ENCODE measurements at places on chromosomes 12 and 14.

DNA sequence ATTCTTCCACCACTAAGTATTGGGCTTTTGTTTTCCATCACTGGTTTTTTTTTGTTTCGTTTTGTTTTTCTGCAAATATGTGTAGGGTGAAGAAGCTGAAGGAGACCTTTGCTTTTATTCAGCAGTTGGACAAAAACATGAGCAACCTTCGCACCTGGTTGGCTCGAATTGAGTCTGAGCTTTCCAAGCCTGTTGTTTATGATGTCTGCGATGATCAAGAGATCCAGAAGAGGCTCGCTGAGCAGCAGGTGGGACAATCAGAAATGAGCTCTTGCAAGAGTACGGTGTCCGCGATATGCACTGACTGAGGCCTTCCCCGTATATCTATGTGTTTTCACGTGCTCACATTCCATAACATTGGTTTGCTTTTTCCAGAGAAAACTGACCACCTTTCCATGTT, 91.5 kb downstream of the ESR2 start:
- no peak for DNase-seq

DNA sequence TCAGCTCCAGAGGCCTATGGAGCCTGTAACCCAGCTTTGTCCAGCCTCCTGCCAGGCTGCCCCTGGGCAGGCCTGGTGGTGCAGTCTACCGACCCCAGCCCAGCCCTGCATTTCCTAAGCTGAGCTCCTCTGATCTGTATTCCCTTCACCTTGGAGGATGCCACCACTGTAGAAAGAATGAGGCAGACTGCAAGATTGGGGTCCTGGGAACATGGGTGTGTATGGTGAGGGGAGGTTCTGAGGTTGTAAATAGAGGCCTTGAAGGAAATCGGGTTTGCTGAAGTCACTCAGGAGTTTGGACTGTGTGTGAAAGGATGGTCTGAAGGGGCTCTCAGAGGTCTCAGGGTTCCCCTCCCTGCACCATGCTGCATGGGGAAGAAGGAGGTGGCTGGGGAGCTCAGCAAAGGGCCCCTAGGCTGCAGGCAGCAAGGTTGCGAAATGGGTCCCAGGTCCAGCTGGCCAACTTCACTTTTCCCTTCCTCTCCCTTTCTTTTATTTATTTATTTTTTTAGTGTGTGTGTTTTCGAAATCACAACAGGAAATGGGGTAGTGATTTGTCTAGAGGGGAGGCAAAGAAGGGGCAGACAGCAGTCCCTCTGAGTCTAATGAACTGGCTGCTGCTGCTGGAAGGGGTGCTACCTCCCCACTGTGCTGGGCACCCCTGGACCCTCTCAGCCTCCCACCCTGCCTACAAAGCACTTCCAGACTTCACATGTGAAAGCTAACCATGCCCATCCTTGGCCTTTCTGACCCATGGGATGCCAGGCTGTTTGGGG, 1.2 kb upstream of the LRP1-AS start:
- DNase-seq: no peak

DNA sequence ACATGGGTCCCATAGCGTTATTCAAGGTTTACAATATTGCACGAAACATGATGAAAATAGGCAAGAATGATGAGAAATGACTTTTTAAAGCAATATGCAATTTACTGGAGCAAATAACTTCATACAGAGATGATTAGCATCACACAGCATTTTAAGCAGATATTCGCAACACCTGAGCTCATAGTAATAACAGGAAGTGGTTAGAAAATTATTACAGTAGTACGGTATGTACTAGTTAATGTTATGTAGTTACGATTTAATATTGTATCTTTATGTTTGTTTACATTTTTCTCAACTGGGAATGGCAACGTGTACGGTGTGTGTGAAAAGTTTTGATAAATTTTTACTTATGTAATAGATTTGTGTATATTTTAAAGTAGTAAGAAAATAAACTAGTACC, 102.6 kb downstream of the OSBPL8 start:
- DNase-seq: no peak

DNA sequence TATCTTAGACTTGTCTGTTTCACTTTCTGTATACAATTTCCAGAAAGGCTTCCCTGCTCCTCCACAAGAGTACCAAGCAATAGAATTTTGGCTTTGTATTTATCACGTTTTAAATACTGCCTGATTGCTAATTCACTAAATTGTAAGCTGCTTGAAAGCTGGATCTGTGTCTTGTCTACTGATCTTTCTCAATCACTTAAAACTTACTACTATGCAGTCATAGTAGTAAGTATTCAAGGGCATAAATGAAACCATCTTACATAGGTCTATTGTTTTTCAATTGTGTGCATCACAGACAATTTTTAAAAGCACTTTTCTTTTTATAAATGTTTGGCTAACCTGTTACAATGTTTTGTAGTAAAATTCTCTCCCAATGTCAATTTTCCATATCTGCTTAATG, 1.2 kb upstream of the GLIPR1L2 start:
- no peak for DNase-seq

DNA sequence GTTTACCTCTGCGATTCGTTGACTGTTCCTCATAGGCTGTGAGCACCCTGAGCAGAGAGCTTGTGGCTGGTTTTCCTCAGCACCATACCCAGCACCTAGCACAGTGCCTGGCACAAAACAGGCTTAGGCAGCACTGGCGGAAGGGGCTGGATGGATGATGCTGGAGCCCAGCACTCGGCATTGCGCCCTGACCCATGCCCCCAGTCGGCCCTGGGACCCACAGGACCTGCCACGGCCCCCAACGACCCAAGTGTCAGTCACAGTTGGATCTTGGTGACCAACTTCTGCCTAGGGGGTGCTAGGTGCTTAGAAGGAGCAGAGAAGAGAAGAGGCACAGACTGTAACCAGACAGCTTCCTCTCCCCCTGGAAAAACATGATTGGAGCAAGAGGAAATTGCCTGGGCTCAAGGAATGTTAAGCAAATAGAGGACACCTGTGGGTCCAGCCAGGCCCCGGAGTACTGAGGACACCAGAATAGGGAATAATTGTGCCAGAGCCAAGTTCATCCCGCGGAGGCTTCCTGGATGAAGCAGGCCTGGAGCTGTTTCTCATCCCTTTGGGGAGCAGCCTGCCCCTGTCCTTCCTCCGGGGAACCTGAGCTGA, 31.5 kb downstream of the DEGS2 start:
- DNase-seq: no peak

DNA sequence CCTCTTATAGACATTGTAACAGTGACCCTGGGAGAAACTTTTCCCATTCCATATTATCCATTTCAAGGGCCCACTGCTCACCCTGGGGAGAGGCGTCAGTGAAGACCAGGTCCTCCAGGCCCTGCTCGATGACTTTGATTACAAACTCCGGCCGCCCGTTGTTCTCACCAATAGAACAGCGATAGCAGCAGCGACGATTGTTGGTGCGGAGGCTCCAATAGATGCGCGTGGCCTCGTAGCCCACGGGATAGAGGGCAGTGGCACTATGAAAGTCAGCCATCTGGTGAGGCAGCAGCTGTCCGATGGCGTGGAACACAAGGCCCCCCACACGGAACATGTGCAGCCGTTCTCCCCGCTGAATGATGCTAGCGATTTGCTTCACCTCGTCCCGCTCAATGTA, 7.5 kb upstream of the PRKAG1 start:
- no peak for DNase-seq

All from CMK (cell line).